IMR-90 (cell line): ENCODE measurements at places on chromosomes 13 and 19. TPM values are rescaled to one million over a fixed set of nuclear protein-coding genes. Genes with fewer than 3 reads are reported as not detected.
A peak's percentile ranks its signal among the peaks of the same experiment; 100 is the strongest.

Gene ASPDH
- not detected in 2 replicates for total RNA-seq

GRCh38 chr13:27117158-27117557 is 54.5 kb downstream of the USP12 start:
- DNase-seq, result peak; percentile 74

Gene ZNF296
- total RNA-seq, result not detected in 2 replicates

- DNase-seq, result peak; percentile 20
Measured at GRCh38 chr13:75870397-75870903, 234.3 kb downstream of the LMO7 start.

Gene ERICH6B
- total RNA-seq, result not detected in 2 replicates

DNA sequence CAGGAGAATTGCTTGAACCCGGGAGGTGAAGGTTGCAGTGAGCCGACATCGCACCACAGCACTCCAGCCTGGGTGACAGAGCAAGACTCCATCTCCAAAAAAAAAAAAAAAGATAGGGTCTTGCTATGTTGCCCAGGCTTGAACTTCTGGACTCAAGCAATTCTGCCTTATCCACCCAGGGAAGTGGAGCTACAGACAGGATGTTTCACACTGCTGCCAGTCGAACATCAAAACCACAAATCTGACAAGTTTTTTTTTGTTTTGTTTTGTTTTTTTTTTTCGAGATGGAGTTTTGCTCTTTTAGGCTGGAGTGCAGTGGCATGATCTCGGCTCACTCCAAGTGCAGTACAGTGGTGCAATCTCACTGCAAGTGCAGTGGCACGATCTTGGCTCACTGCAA is 10.8 kb downstream of the XPO4 start:
- DNase-seq, result no peak

DNA sequence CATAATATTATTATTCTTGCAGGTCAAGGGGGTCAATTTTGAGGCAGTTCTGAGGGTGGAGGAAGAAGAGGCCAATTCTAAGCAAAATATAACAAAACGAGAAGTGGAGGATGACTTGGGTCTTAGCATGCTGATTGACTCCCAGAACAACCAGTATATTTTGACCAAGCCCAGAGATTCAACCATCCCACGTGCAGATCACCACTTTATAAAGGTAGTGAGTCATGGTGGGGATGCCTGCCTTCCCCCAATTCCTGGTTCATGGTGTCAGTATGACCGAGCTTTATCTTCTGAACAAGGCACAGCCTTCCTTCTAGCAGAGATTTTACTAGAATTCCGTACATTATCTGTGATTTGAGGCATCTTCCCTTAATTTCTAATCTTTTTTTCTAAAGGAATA is 9.4 kb upstream of the DCUN1D2 start:
- DNase-seq, result peak; percentile 82

DNA sequence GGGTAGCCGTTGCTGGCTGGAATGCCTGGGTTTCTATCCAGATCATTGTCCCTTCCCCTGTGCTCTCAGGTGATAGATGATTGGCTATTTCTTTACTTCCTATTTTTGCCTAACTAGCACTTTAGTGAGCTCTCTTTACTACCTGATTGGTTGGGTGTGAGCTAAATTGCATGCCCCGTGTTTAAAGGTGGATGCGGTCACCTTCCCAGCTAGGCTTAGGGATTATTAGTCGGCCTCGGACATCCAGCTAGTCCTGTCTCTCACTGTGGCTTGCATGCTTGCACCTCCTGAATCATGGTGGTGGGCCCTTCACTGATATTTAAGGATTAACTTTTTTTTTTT is 10.1 kb downstream of the TTYH1 start:
- DNase-seq, result no peak

Gene PSG4
- total RNA-seq, result 87.5 and 106 TPM in 2 replicates

GRCh38 chr13:39874331-39875053 is 219.0 kb downstream of the COG6 start:
- DNase-seq, result no peak

- peak; percentile 65 for DNase-seq
Measured at GRCh38 chr19:15264061-15264932, 32.0 kb upstream of the EPHX3 start.

DNA sequence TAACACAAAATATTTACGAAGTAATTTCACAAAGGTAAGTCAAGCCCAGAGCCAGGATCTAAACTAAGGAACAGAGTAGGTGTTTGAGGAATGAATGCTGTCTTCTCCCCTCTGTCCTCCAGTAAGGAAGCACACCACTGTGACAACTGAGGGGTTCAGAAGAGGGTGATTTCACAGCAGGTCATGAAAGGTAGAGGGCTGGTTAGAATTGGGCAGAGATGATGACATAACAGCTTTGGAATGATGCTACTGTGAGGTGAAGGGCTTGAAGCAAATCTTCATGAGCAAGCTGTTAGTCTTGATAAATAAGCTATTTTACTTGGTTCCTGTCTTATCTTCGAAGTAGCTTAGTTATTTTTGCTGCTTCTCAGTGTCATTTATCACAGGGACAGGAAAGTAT is 498.6 kb downstream of the FGF9 start:
- no peak for DNase-seq

Gene SGCG
- under 0.01 TPM in 1 of 2 replicates, not detected in the other for total RNA-seq

Gene PEAK3
- under 0.01 TPM in 1 of 2 replicates, not detected in the other for total RNA-seq

GRCh38 chr13:110057052-110057451 is 249.9 kb downstream of the COL4A1 start:
- DNase-seq, result no peak

Gene B3GNT3
- not detected in 2 replicates for total RNA-seq

DNA sequence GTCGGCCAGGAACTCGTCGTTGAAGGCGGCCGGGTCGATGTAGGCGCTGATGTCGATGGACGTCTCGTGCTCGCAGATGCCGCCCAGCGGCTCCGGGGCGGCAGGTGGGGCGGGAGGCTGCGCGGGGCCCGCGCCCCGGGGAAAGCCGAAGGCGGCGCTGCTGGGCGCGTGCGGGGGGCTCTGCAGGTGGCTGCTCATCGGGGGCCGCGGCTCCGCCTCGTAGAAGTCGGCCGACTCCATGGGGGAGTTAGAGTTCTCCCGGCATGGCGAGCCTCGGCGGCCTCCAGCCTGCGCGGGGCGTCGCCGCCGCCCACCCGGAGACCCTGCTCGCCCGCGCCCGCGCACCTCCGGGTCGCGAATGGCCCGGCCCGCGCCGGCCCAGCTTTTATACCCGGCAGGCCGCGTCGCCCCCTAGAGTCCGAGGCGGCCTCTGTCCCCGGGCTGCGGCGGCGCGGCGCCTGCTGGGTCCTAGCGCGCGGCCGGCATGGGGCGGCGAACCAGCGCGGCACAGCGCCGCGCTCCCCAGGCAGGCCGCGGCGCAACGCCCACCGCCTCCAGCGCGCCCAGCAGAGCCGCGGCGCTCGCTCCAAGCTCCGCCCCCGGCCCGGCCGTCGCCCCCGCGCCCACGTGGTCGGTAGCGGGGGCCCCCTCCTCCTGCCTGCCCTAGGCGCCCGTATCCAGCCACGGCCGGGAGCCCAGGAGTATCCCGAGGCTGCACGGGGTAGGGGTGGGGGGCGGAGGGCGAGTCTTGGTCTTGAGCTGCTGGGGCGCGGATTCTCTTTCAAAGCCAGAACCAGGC is at the start of gene CEBPA:
Gene CEBPA (minus strand): TSS at position 360 of the 799 bp plus-strand sequence. CDS start 120 bp downstream, at position 240.
- DNase-seq, result peak; percentile 72

Gene FCER2
- not detected in 2 replicates for total RNA-seq

DNA sequence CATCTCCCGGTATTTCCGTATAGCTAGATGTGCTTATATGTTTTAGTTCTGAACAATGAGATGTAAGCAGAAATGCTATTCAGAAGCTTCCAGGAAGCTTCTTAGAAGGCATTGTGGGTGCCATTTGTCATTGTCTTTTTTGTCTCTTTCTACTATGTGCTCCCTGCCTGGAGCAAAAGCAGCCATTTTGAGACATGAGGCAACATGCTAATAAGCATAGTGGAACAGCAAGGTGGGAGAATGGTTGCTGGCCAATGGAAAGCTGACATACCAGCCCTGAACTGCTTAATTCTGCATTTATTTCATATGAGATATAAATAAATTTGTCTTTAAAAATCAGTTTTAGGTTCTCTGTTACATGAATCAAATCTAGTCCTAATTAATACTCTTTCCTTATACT is 299.7 kb downstream of the LMO7 start:
- no peak for DNase-seq

DNA sequence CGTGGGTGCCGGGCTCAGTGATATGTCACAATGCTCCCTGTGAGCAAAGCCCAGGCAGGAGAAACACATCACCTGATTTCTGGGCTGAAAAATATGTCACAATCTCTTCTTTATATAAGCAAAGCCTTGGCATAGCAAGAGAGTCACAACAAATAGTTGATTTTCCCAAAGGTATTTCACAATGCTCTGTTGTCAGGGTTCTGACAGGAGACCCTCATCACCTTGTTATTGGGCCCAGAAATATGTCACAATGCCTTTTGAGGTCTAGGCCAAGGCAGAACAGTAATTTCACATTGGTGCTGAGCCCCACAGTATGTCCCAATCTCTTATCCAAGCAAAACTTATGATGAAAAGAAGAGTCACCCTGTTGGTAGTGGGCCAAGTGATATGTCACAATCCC is 125.7 kb downstream of the ZNF675 start:
- DNase-seq, result no peak

Gene EDNRB
- total RNA-seq, result under 0.01 and 0.28 TPM in 2 replicates

DNA sequence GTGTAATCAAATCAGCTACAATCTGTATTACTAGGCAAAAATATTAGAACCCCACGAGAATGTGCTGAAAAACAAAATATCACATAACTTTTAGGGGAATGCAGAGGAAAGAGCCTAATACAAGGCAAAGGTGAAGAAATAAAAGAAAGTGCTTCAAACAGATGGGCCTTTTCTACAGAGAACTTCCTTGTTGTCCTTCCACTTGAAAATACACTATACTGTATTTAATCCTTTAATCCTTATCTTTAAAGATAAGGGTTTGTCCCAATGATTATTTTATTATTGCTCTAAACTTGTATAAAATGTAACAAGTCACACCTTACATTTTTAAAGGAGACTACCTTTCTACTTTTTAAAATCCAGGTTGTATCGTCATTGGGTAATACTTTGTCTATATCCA is 296.5 kb downstream of the NDFIP2 start:
- no peak for DNase-seq

Gene KLF5
- total RNA-seq, result 4.4 and 5.4 TPM in 2 replicates
